ENCODE measurements at places on chromosomes 11 and 22.
A peak's percentile ranks its signal among the peaks of the same experiment; 100 is the strongest.

DNA sequence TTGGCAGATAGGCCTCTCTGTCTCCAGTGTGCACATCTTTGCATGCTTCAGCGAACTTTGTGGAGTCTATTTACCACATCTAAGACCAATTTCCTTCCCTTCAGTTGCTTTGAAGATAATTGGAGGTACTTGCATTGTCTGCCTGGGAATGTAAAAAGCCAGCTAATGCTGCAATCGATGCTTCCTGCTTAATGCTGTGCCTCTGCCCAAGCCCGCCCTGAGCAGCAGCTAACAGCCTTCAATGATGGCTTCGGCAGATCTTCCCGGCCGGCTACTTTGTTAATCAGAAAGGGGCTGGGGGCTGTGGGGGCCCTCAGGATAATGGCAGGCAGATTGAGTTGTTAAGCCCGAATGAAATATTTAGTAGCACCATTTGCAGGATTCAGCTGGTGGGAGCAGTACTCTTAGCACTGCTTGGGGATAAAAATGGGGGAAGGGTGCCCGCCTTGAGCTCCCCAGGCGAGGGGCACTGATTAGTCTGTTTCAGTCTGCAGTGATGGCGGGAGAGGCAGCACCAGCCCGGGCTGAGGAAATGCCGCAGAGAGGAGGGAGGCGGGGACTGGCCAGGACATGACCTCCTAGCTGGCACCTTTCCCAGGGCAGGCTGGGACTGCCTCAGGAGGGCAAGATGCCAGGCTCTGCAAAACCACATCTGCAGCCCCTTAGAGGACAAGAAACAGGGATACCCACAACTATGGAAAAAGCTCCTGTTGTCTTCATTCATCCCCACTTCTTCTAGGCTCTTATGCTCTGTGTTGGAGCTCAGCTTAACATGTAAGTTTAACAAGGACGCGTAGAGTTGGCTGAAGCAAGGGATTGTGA is 460.0 kb downstream of the BUD13 start:
- peak; percentile 10 for DNase-seq

DNA sequence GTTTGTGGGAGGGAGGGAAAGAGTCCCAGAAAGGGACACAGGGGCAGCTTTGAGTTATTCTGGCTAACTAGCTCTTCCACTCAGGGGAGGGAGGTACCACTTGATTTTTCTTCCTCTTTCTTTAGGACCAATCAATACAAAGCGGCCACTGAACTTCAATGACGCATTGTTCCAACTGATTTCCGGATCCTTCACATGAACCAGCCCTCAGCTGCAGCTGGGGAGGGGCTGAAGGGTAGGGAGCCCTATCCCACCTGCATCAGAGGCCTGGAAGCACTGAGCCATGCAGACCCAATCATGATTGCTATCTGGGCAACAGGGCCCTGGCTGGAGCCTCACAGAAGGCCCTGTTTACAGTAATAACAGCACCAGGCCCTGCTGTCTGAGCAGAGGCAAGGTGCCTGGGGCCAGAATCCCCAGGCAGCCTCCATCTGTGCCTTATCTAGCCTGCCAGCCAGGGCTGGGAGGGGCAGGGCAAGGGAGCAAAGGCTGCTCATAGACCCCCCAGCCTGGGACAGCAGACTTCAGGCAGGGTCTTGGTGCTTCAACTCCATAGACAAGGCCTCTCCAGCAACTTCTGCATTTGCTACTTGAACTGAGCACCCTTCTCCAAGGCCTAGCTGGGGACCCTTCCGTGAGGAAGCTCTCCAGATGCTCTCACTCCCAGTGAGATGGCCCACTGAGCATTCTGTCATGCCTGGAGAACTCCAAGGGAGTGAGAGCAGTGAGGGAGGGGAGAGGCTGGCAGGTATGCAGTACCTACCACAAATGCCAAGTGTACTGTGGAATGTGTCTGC is 22.5 kb downstream of the CLPB start:
- DNase-seq, result no peak

GRCh38 chr11:119144825-119145486 is 3.9 kb upstream of the ABCG4 start:
- no peak for DNase-seq

GRCh38 chr11:108669711-108670110 is 4.8 kb downstream of the DDX10 start:
- DNase-seq, result no peak

DNA sequence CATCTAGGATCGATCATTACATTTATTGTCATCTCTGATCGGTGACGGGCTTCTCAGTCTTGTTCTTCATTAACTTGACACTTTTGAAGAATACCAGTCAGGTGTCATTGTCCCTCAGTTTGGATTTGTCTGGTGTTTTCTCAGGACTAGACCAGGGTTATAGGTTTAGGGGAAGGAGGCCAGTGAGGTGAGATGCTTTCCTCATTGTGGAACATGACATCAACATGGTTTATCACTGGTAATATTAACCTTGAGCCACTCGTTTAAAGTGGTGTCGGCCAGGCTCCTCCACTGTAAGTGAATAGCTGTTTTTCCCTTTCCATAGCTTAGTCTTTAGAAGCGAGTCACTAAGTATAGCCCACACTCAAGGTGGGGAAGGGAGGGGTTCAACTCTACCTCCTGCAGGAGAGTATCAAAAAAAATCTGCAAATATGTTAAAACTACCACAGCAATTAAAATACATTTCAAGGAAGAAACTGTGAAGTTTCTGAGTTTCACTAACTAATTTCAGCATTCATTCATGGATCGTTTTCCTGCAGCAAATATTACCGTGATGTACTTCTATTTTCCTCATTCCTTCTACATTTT is 42.0 kb downstream of the KCNQ1OT1 start:
- DNase-seq, result no peak

DNA sequence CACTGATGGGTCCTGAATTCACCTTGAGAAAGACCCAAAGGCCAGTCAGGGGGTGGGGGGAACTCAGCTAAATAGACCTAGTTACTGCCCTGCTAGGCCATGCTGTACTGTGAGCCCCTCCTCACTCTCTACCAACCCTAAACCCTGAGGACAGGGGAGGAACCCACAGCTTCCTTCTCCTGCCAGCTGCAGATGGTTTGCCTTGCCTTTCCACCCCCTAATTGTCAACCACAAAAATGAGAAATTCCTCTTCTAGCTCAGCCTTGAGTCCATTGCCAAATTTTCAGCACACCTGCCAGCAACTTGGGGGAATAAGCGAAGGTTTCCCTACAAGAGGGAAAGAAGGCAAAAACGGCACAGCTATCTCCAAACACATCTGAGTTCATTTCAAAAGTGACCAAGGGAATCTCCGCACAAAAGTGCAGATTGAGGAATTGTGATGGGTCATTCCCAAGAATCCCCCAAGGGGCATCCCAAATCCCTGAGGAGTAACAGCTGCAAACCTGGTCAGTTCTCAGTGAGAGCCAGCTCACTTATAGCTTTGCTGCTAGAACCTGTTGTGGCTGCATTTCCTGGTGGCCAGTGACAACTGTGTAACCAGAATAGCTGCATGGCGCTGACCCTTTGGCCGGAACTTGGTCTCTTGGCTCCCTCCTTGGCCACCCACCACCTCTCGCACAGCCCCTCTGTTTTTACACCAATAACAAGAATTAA is 2.4 kb upstream of the TTC36 start:
- DNase-seq, result no peak

GRCh38 chr22:23225724-23226496 is 45.6 kb downstream of the BCR start:
- DNase-seq, result no peak

- DNase-seq, result no peak
Observed at GRCh38 chr11:47241841-47242301, 6.7 kb downstream of the ACP2 start.

- DNase-seq, result no peak
Observed at GRCh38 chr11:61108847-61109585, 6.7 kb downstream of the CD5 start.

GRCh38 chr11:63462137-63462536 is 28.8 kb downstream of the PLAAT5 start:
- DNase-seq, result no peak
